Left ventricle myocardium inferior (tissue), 1 donor: ENCODE measurements at places on chromosomes 11 and 22. TPM values are rescaled to one million over a fixed set of nuclear protein-coding genes. Genes with fewer than 3 reads are reported as not detected.
A peak's percentile ranks its signal among the peaks of the same experiment; 100 is the strongest.

DNA sequence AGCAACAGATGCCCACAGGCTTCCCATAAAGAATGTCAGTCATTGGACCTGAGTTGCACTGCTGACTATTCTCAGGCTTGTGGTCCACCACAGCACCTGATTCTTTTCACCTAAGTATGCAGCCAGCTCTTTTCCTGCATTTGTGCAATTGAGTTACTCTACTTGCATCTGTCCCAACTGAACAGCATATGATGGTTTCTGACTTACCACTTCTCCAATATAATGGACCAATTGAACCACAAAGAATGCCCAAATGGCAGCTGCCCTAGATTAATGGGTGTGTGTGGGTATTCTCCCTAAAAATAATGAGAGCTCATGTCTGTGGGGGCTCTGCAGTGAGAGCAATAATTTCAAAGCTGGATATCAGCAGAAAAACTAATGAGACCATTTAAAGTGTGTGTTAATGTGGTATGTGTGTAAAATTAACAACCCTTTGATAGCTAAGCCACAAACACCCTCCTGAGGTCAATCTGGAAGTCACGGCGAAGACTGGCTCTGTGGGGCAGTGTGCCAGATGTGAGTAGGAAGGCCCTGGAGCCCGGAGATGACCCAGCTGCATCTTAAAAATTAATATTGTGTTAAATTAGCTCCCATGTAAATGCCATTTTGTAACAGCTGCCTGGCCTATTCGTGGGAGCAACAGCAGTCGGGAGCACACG is 43.8 kb downstream of the SC5D start:
- H3K4me1 ChIP-seq: peaks cover 27% of the 10 kb centered on the region
- no peak overlapping the region for H3K27ac ChIP-seq
- H3K27me3 ChIP-seq: peaks cover 3% of the 10 kb centered on the region
- DNase-seq: no peak
- H3K4me3 ChIP-seq: no peak overlapping the region

GRCh38 chr11:67436459-67437081 is 912 bp downstream of the PTPRCAP start:
- H3K4me1 ChIP-seq: peaks cover 45% of the 10 kb centered on the region
- H3K4me3 ChIP-seq: no peak overlapping the region
- peaks cover 70% of the 10 kb centered on the region for H3K36me3 ChIP-seq
- no peak for DNase-seq
- H3K27me3 ChIP-seq: no peaks in the 10 kb centered on the region
- peak overlapping the region; percentile 38 for H3K27ac ChIP-seq

GRCh38 chr11:2867722-2868505 is 17.7 kb downstream of the CDKN1C start:
- H3K36me3 ChIP-seq: no peaks in the 10 kb centered on the region
- H3K4me1 ChIP-seq: peaks cover 29% of the 10 kb centered on the region
- no peak for DNase-seq
- peaks cover 74% of the 10 kb centered on the region for H3K27me3 ChIP-seq

GRCh38 chr22:40668611-40669411 is 10.5 kb upstream of the MCHR1 start:
- no peak overlapping the region for H3K4me3 ChIP-seq
- no peak for DNase-seq
- peak overlapping the region; percentile 37 for H3K27ac ChIP-seq
- no peaks in the 10 kb centered on the region for H3K36me3 ChIP-seq
- H3K27me3 ChIP-seq: no peaks in the 10 kb centered on the region

DNA sequence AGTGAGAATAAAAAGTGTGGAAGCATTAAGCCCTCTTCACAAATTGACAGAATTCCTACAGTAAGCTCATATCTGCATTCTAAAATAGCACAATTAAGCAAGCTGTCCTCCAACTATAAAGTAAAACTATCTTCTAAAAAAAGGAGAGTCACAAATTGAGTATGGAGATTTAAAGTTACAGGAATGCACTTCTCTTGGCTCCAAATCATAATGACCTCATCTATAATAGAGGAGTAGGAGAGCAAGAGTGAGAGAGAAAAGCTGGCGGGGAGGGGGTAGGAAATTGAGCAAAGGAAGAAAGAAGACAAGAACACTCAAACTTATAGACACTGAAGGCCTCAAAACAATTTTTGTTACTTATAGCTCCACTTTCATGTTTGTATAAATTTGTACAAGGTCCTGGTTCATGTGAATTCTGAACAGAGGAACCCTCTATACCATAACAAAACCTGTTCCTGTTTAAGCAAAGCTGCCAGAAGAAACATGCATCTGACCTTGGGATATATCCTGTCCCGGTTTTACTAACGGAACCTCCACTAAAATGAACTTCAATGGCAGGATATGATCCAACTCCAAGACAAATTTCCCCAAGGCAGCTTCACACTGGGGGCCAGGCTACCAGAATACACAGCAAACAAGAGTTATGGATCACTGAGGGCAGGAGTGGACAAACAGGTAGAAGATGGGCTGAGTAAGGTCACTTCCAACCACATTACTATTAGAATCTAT is 37.2 kb downstream of the SLC35F2 start:
- no peak overlapping the region for H3K4me3 ChIP-seq
- no peaks in the 10 kb centered on the region for H3K27me3 ChIP-seq
- no peaks in the 10 kb centered on the region for H3K36me3 ChIP-seq
- no peak overlapping the region for H3K27ac ChIP-seq

DNA sequence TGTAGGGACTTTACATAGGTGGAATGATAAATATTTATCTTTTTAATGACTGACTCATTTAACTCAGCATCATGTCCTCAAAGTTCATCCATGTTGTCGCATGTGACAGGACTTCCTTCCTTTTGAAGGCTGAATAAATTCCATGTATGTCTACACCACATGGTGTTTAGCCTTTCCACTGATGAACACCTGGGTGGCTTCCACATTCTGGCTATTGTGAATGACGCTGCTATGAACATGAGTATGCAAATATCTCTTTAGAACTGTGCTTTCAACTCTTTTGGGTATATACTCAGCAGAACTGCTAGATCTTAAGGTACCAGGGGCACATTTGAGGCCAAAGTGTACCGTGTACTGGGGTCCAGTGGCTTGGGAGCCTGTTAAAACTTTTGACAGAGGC is 24.1 kb downstream of the LARGE1 start:
- peaks cover 87% of the 10 kb centered on the region for H3K4me1 ChIP-seq
- H3K36me3 ChIP-seq: no peaks in the 10 kb centered on the region
- peak overlapping the region; percentile 75 for H3K27ac ChIP-seq
- H3K27me3 ChIP-seq: no peaks in the 10 kb centered on the region
- no peak for DNase-seq

DNA sequence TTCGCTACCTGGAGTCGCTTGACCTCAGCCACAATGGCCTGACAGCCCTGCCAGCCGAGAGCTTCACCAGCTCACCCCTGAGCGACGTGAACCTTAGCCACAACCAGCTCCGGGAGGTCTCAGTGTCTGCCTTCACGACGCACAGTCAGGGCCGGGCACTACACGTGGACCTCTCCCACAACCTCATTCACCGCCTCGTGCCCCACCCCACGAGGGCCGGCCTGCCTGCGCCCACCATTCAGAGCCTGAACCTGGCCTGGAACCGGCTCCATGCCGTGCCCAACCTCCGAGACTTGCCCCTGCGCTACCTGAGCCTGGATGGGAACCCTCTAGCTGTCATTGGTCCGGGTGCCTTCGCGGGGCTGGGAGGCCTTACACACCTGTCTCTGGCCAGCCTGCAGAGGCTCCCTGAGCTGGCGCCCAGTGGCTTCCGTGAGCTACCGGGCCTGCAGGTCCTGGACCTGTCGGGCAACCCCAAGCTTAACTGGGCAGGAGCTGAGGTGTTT is 12.8 kb downstream of the TSKU start:
- peaks cover 19% of the 10 kb centered on the region for H3K36me3 ChIP-seq
- H3K27me3 ChIP-seq: no peaks in the 10 kb centered on the region
- H3K27ac ChIP-seq: no peak overlapping the region
- DNase-seq: no peak

- H3K27ac ChIP-seq: no peak overlapping the region
- DNase-seq: no peak
- no peak overlapping the region for H3K4me3 ChIP-seq
- H3K4me1 ChIP-seq: peaks cover 11% of the 10 kb centered on the region
- peaks cover 50% of the 10 kb centered on the region for H3K36me3 ChIP-seq
Observed at GRCh38 chr11:46547579-46547978, 46.2 kb downstream of the AMBRA1 start.

DNA sequence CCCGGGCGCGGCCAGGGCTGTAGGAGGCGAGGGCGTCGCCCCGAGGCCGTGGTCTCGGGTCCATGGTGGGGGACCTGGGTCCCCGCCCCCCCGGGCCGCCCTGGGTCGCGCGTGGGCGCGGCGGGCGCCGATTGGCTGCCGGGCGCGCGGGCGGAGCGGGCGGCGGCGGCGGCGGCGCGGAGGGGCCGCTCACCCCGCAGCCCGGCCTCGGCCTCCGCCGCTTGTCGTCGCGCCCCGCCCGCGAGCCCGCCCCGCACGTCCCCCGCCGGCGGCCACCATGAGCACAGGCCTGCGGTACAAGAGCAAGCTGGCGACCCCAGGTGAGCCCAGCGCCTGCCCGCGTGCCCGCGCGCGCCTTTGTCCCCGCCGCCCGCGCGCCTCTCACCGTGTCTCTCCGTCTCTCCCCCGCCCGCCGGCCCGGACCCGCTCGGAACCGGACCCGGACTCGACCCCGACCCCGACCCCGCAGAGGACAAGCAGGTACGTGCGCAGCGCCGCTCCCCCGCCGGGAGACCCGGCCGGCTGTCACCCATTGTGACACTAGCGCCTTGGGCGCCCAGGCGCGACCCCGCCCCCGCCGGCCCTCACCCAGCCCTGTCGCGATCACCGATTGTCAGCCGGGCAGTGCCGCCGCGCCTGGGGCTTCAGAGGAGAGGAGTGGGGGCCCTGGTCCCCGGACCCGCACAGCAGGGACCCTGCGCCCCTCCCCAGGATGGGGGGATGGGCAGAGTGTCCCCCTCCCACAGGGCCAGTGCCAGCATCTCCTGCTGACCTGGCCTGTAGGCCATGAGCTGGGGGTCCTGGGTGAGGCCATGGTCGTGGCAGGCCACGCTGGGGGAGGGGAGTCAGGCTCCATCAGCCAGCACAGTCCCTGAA is at the start of gene SEPTIN5:
Gene SEPTIN5, plus strand, starts transcription at position 192 of the 876 bp plus-strand sequence. Its CDS starts 86 bp downstream, at position 278.
- DNase-seq: no peak
- H3K27me3 ChIP-seq: peaks cover 55% of the 10 kb centered on the region
- no peaks in the 10 kb centered on the region for H3K36me3 ChIP-seq

- peaks cover 44% of the 10 kb centered on the region for H3K36me3 ChIP-seq
- peaks cover 12% of the 10 kb centered on the region for H3K4me1 ChIP-seq
- peak overlapping the region; percentile 46 for H3K27ac ChIP-seq
- DNase-seq: no peak
Observed at GRCh38 chr11:59574467-59574866, 41.1 kb downstream of the OSBP start.

DNA sequence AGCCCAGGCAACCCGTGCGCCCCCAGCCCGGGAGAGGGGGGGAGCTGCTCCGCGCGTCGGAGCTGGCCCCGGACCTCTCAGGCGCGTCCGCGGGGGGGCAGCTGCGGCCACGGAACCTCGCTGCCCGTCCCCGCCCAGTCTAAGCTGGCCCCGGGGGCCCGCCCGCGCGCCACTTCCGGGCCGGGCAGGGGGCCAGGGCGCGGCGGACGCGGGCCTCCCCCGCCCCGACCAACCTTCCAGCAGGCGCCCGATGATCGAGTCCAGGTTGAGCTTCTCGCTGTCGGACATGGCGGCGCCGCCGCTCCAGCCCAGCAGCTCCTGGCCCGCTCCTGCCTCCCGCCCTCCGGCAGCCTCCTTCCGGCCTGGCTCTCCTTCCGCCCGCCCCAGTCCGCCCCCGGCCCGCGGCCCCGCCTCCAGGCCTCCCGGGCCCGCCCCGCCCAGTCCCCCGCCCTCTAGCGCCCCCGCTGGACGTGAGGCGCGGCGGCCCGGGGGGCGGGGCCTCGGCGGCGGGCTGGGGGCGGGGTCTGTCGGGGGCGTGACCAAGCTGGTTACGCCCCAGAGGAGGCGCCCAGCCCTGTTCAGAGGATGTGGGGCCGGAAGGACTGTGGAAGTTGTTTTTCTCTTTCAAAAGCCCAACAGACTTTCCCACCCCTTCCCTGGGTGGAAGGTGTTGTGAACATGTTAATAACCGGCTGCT is at the start of gene PPP1CA:
Gene PPP1CA, minus strand, starts transcription at position 364 of the 697 bp plus-strand sequence. Its CDS starts 76 bp downstream, at position 288.
- H3K36me3 ChIP-seq: peaks cover 37% of the 10 kb centered on the region
- H3K27me3 ChIP-seq: peaks cover 7% of the 10 kb centered on the region
- peak within 1 kb of the TSS; percentile 99 for H3K4me3 ChIP-seq
- H3K27ac ChIP-seq: peak within 1 kb of the TSS; percentile 99
- DNase-seq: peak; percentile 92

DNA sequence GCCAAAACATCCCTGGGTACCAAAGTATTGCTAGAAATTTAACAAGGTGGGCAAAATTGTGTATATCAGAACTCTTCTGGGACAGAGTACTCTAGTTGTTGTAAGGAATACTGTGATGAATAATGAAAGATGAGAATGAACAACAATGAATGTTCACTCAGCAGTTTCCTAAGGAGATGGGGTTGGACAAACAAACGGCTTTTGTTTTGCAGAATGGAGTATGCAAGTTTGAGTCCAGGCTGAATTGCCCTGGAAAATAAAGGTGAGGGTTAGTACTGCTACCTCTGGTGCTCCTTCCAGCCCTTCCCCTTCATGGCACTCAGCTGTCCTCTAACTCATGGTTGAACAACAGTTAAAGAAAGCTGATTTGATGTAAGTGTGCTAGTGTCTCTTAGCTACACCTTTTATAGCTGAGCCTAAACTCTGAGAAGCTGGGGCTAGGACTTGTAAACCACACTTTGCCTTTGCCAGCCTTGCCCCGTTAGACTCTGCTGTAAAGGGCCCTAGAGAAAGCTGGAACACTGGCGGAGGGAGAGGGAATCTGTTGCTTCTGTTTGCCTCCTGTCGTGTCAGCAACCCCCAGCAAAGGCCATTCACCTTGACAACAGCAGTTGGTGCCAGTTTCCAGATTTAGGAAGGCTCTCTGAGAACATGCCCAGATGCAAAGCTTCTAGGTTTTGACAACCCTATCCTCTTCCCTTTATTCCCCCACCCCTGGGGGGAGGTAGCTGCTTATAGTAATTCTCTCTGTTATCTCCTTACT is 41.2 kb upstream of the POLD3 start:
- DNase-seq: no peak
- H3K4me1 ChIP-seq: peaks cover 10% of the 10 kb centered on the region
- no peaks in the 10 kb centered on the region for H3K27me3 ChIP-seq
- H3K4me3 ChIP-seq: no peak overlapping the region

DNA sequence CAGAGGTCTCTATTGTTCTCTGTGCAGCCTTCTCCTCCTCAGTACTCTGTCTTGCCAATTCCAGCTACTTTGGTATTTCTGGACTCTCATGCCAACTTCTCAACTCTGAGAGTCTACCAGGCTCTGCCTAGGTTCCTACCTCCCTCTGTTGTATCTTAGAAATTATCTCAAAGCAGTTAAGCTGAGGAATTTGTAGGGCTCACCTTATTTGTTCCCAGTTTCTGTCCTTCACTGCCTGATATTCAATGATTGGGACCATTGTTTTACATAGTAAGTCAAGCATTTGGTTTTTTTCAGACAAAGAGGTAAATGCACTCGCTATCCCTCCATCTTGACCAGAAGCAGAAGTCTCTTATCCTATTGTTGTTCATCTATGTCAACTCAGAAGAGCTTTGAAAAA is 205.0 kb upstream of the PGR start:
- no peak for DNase-seq
- H3K27ac ChIP-seq: no peak overlapping the region
- H3K27me3 ChIP-seq: no peaks in the 10 kb centered on the region

MMP8 gene
- not detected for total RNA-seq

APOBEC3H gene
- 0.41 TPM for total RNA-seq

GVQW3 gene
- total RNA-seq: 1.8 TPM

SCGB1C1 gene
- total RNA-seq: not detected

CLNS1A gene
- total RNA-seq: 80.7 TPM
